NCI-H2081 treated with DMSO at 0.1 percent for 48 hours (cell line): ENCODE measurements at places on chromosomes 5 and 9.

DNA sequence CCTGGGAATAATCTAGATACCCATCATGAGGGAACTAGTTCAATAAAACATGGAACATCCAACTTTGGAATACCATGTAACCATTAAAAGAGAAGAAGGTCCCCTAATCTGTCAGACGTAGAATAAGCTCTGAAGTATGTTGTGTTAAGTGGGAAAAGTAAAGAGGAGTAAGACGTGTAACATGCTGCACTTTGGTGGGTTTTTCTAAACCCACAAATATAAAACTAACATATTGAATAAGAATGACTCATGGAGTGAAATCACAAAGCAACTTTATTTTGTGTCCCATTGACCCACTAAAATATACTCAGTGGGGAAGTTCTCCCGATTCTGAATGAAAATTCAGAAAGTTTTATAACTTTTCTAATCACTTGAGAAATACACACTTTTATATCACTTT, 67.9 kb upstream of the PIK3R1 start:
- no peak for DNase-seq

- DNase-seq: no peak
Observed at GRCh38 chr5:10856683-10857337, 95.8 kb upstream of the DAP start.

DNA sequence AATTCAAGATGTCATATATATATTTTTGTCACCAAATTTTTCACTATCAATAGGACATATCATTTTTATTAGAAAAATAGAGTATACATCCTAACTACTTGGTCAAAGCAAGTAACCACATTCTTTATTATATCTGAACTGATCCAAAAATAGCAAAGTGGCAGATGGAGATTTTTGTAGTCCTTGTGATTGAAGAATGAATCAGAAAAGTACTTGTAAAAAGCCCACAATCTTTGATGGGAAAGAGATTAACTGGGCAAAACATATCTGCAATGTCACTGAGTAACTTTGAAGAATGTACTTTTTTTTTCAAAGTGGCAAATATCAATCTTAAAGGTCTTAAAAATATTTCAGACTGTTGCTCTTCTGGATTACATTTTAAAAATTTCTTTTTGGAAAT, 1040.6 kb upstream of the SEMA6A start:
- DNase-seq: no peak

GRCh38 chr5:44945743-44946142, 137.0 kb downstream of the MRPS30 start:
- no peak for DNase-seq

DNA sequence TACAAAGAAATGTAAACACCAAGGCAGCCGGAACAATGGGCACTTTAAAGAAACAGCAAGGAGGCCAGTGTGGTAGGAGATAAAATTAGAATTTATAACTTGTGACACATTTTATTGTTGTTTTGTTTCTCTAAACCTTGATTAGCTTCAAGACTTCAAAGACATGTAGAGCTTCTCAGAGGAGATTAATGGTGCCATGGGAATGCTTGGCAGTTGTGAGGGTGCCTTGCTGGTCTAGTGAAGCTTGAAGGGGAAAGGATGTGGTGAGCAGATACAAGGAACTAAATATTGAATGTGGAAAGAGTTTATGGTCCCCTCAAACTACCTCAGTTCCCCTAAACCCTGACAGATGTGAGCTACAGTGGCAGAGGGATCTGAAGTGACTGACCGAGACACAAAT, 322.4 kb upstream of the ADAMTS16 start:
- DNase-seq: no peak

DNA sequence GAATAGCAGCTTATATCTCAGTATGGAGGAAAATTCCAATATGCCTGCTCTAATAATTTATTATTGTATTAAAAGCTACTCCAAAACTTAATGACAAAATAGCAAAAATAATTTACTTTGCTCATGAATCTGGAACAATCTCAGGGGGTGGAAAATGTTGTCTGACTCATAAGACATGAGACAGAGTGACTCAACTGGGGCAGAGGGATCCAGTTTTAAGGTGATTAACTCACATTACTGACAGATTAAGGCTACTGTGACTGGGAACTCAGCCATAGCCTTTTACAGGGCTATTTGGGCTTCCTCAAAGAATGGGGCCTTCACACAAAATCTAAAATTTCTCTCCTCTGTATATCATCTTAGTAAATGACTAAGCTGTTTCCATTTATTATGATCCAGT, 1172.9 kb downstream of the CDH12 start:
- no peak for DNase-seq

- no peak for DNase-seq
Observed at GRCh38 chr9:88938189-88938588, 53.1 kb upstream of the S1PR3 start.

DNA sequence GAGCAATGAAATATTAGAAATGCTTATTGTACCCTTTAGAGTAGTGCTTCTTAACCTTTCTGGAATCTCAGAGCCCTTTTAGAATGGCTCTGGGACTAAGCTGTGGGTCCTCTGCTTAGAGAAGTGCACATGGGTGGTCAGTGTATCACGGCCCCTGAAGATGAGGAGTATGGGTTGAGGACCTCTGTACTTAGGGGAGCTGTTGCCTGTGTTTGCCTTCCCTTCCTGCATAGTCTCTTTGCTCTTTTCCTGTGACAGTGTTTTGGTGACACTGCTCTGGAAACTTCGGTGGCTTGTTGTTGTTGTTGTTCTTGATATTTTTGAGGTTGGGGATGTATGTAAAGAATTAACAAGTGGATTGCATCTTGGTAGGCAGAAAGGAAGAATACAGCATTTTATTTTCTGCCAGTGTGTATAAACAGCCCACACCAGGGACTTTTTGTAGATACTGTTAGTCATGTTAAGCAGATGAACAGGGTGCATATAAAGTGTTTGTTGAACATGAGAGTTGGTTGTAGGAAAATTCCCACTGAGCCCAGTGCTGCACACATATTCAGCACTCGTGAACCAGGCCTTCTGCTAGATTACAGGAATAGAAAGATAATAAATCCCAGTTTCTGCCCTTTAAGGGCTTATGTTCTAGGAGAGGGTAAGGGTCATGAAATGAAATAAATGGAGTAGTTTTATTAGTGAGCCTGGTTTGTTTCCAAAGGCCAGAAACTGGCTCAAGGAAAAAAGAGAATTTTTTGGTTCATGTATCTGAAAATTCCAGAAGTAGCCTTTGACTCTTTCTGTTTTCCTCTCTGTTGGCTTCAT, 199.7 kb downstream of the ARHGAP26 start:
- DNase-seq: no peak
